ENCODE measurements at places on chromosomes 2 and 18.

DNA sequence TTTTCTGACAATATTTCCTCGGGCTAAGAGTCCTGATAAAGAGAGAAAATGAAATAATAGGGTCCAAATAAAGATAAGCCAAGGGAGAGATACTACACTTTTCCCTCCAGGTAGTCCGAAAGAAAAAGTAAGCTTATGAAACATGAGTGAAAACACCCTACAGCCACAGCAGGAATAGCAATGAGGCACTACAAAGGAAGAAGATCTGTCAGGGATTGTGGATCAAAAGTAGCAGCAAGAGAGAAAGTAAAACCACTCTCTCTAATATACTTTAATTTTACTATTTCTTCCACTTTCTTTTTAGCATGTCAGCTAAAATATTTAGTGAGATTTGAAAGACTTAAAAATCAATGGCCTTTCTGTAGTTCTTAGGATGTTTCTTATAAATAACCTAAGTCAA is 1601.8 kb downstream of the LRP1B start:
- no peak for DNase-seq

GRCh38 chr2:18311420-18312195 is 248.8 kb downstream of the RDH14 start:
- no peak for DNase-seq

DNA sequence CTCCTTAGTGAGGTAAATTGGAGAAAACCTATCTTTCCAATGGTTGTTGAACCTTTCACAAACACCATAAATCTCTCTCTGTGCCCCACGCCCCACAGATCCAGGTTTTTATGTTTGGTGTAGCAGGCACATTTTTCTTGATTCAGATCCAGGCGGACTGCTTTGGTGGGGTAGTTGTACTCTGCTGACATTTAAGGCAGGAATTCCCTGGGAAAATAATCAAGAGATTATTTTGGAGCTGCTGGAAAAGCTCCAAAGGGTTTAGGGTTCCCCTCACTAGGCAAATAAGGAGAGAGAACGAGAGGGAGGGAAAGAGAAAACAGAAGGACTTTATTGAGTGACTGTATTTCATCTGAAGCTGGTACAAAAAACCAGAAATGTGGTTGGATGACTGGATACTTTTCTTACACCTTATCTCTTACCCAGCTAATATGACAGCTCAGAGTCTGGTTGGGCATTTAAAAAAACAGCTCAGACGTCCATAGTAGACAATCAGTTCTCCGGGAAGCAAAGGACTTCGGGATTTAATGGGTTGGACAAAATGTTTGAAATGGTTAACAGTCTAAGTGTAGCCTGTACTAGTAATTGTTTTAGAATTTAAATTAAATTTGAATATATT is 3.6 kb upstream of the AQP4 start:
- DNase-seq, result no peak

GRCh38 chr2:121104721-121105141 is 180.3 kb downstream of the TFCP2L1 start:
- no peak for DNase-seq

- no peak for DNase-seq
Observed at GRCh38 chr2:173764094-173764493, 201.1 kb downstream of the SP3 start.

DNA sequence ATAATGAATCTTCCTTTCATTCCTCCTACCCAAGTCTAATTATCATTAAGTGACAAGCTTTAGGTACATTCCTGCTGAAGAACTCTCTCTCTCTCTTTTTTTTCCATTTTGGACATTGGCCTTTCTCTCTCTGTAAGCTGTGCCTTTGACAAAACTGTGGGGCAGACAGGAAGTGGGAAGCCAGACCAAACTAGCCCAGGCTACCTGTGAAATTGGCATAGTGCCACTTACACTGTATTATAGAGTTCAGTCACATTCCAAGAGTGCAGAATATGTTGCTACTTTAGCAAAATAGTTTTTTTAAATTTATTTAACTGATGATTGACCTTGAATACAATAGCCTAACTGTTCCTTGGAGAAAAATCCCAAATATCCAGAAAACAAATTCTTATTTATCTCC is 381.5 kb upstream of the ETAA1 start:
- no peak for DNase-seq

DNA sequence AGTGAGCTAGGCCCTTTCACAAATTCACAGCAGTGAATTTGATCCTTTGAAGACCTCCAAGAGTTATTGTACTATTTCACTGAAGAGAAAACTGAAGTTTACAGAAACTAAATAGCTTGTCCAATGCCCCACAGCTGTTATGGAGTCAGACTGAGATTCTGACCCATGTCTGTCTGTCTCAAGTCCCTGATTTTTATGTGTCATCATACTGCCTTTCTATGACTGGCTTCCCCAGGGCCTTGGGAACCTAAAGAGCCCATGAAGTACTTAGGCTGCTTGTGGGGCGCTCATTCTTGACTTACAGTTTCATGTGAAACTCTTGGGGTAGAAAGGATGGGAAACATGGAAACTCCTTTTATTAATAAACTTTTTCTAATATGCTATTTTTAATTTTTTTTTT is 107.7 kb downstream of the ATL2 start:
- DNase-seq, result no peak

GRCh38 chr2:210544831-210545230 is 11.6 kb upstream of the CPS1 start:
- no peak for DNase-seq

- peak; percentile 60 for DNase-seq
Observed at GRCh38 chr18:9715978-9716774, 8.1 kb downstream of the RAB31 start.

DNA sequence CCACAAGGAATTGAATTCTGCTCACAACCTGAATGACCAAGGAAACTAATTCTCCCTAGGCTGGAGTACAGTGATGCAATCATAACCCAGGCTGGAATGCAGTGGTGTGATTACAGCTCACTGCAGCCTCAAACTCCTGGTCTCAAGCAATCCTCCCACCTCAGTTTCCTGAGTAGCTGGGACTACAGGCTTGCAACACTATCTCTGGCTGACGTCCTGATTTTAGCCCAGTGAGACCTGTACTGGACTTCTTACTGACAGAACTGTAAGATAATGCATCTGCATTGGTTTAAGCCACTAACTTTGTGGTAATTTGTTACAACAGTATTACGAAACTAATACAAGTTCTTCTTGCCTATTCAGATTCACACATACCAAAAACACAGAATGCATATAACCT is 9.5 kb upstream of the KDSR start:
- peak; percentile 63 for DNase-seq

GRCh38 chr2:128686497-128686859 is 367.8 kb upstream of the HS6ST1 start:
- DNase-seq, result peak; percentile 97

DNA sequence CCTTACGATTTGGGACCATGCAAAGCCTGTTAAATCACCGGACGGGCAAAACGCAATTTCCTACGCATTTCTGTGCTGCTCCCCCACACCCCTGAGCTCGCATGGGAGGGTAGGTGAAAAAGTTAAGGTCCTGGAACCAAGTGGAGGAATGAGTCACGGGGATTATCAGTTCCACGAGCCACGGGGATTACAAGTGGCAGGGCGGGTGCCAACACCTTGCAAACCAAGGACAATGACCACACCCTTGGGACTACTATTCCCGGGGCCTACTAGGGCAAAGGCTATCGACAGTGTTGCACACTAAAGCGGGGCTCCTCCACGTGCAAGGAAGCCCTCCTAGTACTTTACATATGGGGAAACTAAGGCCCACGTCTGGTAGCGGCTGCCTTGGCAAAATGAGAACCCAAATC is 447 bp downstream of the RETSAT start:
- DNase-seq, result peak; percentile 18

GRCh38 chr18:31684279-31685096 is at the start of gene B4GALT6:
Gene B4GALT6 (minus strand): TSS chr18:31684581. CDS start chr18:31684426, 155 bp downstream.
- DNase-seq, result no peak

GRCh38 chr2:26982102-26982742 is 11.8 kb downstream of the MAPRE3 start:
- DNase-seq, result peak; percentile 38

DNA sequence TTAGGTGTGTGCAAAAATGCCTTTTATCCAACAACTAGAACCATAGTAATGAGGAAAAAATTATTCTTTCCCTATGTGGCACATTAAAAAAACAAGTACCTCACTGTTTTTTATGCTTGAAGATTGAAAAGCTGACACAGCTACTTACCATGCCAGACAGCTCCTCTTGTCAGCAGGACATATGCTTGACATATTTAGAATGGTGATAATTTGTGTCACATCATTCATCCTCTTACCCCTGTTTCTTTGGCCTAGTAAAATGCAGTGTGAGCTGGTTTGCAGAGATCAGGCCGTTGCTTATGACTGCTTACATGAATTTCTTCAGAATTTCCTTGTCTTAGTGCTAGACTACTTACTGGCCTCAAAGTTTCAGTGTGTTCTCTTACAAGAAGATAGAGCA is 869.9 kb downstream of the LRP1B start:
- DNase-seq, result no peak
